Kidney tubule cell (primary cell): ENCODE measurements at places on chromosomes 2 and 18.

- no peak for DNase-seq
These were observed 147.8 kb downstream of the EN1 start for GRCh38 chr2:118699447-118700175.

DNA sequence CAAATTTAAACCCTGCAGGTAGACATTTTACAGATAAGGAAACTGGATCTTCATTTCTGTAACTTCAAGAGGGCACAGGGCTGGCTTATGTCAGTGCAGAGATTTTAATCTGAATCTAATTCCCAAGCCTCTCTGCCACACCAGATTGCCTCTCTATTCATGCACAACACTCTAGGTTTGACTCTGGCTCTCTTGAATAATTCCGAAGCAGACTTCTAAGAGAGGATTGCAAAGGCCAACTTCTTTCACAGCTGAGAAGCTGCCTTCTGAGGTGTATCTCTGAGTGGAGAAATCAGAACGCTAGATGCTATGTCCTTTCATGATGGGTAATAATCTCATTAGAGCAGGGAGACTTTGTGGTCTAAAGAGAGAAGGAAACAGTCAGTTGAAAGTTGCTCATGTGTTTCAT, 20.1 kb upstream of the MGAT5 start:
- DNase-seq = peak; percentile 77

DNA sequence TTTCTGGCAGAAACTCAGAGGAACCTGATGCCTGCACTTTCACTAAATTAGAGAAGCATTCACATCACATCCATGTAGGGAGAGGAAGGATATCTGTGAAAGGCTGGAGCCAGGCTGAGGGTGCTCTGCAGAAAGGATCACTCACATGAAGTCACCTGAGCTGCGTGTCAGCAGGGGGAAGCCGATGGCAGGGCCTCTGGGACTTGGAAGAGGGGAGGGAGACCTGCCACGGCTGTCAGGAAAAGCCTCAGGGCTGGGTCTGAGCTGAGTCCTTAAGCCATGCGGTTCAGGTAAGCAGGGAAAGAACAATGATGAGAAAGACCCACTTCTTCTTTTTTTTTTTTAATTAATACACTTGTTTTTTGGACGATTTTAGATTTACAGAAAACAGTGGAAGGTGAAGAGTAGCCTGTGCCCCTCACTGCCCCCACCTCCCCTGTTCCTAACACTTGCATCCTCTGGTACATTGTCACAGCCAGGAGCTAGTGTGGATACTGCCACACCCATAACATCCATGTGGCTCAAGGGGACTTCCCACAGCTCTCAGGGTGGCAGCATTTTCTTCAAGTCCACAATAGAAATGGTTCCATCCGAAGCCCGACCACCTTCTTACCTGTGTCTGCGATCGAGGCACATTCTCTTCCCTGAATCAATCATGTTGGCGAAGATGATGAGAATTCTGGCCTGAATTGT, 156.5 kb upstream of the TPO start:
- DNase-seq = no peak

- DNase-seq = peak; percentile 67
These were observed 3.2 kb downstream of the UBE2E3 start for GRCh38 chr2:180983468-180984242.

DNA sequence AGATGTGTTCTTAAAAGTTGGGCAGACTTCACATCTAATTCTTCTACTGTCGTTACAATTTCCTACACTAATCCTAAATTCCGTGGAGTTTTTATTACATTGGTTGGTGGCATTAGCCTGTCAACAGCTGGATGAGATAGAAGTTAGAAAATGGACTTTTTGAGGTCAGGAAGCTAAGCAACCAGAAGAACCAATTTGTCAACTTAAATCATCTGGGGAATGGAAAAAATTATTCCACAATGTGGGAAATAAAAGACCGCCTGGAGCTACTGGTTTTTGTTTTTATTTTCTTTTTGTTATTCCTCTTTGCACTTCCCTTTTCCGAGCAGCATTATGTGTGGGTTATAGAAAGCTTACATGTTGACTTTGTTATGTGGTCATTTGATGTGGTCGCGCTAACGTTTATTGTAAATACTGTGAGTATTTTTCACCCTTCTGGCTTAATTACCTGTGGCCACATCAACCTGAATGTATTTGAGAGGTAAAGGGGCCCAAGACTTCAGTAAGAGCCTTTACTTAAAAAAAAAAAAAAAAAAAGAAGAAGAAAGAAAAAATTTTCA, 75.3 kb downstream of the PTPRM start:
- DNase-seq = no peak

DNA sequence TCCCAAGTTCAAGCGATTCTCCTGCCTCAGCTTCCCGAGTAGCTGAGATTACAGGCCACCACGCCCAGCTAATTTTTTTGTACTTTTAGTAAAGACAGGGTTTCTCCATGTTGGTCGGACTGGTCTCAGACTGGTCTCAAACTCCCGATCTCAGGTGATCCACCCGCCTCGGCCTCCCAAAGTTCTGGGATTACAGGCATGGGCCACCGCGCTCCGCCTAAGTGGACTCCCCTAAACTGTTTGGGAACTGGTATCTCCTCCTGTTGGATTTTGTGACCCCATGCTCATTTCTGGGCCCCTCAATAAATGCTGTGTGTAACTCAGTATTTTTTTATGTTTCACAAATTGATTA, 5.2 kb downstream of the SCTR start:
- no peak for DNase-seq

GRCh38 chr2:68905116-68905515, 33.9 kb upstream of the BMP10 start:
- no peak for DNase-seq

DNA sequence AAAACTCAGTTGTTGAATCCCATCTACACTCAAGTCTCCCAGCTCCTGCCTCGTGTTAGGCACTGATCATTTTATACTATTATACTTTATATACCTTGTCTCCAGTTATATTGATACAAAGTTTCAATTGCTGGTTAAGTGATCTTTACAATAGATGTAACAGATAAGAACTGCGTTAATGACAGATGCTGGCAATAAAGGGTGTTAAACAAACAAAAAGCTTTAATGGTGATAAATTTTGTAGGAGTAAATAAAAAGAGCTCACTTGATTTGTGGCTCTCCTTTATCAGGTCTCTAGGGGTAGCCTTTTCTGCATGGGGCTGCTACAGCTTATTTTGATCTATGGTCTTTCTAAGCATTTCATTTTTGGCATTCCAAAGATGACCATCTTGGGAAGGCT, 106.9 kb upstream of the GAREM1 start:
- no peak for DNase-seq

- DNase-seq = no peak
These were observed 59.2 kb downstream of the PIEZO2 start for GRCh38 chr18:11089931-11090715.

DNA sequence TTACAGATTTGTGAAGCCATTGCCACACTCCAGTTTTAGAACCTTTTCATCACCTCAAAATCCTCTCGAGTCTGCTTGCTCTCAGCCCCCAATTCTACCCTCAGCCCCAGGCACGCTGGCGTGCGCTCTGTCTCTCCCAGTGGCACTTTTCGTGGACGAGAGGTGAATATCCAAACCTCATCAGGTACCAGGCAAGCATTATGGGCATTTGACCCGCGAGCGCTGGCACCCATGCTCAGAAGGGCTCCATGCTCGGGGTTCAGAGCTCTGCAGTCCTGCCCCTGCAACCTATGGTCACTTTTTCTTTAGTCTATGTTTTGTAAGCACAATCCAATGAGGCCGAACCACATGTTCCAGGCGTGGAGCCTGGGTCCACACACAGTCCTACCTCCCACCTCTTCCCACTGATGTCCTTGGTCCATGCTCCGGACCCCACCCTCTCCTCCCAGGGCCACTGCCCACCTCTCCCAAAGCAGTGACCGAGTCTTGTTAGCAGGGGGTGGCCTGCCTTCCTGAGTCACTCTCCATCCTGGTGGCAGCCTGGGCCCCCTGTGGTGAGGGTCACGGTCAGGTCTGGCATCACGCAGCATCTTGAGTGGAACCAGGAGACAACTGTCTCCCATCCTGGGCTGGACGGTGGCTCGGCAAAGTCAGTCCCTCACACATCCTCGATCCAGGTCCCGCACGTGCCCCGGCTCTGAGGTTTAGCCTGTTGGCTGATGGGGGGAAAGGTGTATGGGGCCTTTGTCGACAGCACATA, 256.9 kb downstream of the NDUFA10 start:
- DNase-seq = no peak

GRCh38 chr18:26780520-26781325, 84.8 kb downstream of the AQP4 start:
- no peak for DNase-seq

- DNase-seq = no peak
These were observed 277.7 kb upstream of the SALL3 start for GRCh38 chr18:78701771-78702396.

DNA sequence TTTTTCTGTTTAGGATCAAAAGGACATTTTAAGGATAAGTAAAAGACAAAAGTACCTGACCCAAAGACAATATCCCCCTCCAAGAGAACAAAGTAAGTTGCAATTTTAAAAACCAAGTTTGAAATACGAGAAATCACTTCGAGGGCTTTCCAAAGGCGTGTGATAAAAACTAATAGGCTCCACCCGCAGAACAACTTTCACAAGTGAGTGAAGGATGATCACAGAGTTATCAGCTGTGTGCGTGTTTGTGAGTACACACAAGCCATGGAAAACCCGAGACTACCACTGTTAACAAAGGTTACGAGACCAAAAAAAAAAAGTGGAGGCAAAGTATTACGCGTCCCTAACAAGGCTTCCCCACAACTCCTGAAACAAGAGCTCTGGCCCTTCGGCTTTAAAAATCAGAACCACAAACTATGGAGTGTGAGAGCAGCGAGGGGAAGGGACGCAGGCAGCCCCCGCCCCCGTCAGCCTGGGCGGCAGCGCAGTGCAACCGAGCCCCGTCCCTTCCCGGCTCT, 719 bp downstream of the SMAD2 start:
- DNase-seq = no peak

GRCh38 chr2:220785178-220785577, 786.9 kb downstream of the EPHA4 start:
- DNase-seq = no peak

GRCh38 chr18:37659906-37660305, 94.3 kb upstream of the CELF4 start:
- no peak for DNase-seq

GRCh38 chr2:134261398-134262131, 7.7 kb downstream of the MGAT5 start:
- DNase-seq = no peak

DNA sequence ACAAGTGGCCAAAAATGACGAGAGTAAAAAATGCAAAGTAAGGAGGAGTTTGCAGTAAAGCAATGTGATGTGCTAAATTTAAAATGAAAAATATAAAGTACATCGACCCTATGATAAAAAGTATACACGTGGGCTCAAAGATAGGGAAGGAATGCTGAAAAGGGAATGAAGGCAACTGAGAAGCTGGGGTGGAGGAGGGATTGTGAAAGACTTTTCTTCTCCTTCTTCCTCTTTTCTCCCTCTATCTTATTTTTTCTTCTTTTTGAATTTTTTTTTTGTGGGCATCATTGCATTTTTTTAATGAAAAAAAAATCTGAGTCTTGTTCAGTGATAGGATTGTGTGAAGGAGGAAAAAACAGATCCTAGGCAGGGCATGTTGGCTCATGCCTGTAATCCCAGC, 57.6 kb upstream of the STK17B start:
- no peak for DNase-seq

DNA sequence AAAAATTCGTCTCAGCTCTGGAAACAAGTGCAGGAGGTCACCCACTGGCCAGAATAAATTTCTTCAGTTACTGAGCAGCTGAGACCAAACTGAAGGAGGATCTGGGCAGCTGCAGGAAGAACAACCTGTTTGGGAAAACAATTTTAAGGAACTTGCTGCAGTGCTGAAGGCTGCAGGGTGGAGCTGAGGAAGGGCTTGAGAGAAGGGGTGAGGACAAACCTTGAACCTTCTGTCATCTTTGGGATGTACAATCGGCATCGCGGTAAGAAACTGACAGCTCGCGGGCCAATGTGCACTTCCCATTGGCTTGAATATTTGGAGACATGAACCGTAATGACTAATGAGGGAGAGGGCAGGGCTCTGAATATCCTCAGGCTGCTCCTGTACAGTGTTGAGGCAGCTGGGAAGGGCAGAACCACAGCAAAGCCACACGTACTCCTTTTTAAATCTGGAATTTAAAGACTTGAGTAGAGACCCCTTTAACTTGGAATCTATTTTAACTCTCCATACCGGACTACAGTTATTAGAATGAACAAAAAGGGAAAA, 90.3 kb downstream of the TACR1 start:
- no peak for DNase-seq

- DNase-seq = no peak
These were observed 25.5 kb upstream of the LRRC30 start for GRCh38 chr18:7205346-7205745.

DNA sequence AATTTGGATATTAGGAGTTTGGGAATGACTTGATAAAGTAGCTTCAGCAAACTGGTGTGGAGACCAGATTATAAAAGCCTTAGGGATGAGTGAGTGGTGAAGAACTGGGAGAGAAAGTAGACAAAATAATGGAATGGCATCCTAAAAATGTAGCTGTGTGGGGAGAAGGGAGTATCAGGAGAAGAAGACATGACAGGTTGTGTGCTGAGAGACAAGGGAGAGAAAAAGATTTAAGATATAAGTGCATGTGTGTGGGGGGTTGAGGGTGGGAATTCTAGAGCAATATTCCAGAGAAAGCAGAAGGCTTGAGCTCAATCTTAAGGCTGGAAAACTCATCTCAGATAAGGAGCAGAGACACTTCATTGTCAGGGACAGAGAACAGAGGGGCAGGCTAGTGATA, 159.5 kb downstream of the HNMT start:
- DNase-seq = peak; percentile 9

GRCh38 chr2:153495725-153496124, 17.2 kb upstream of the RPRM start:
- no peak for DNase-seq

- no peak for DNase-seq
These were observed 6.4 kb upstream of the IL1RL1 start for GRCh38 chr2:102304711-102305611.

- peak; percentile 60 for DNase-seq
These were observed 144.6 kb upstream of the SETBP1 start for GRCh38 chr18:44536046-44536445.
